ENCODE measurements at places on chromosomes 7 and 10.

DNA sequence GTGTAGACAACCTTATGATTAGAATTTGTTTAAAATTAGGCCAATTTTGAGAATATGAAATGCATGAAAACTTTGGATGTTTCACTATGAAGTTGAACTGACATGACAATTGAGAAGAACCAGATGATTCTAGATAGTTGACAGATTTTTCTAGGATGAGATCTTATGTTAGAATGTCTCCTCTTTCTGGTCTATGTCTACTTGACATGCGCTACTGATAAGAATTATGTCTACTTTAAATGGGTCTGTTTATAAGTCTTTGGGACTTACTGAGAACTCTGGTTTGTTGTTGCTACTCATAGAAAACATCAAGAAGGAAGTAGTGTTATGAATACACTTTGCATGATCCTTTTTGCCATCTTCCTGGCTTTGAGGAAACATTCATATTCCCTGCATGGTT lies 228.2 kb upstream of the CCDC6 start:
- H3K4me1 ChIP-seq: no peaks in the 10 kb centered on the region
- H3K36me3 ChIP-seq: peaks cover 4% of the 10 kb centered on the region
- H3K4me3 ChIP-seq: no peak overlapping the region
- no peak for DNase-seq

GRCh38 chr7:2738766-2739549 lies 51.0 kb downstream of the AMZ1 start:
- H3K36me3 ChIP-seq: no peaks in the 10 kb centered on the region
- H3K27ac ChIP-seq: no peak overlapping the region
- no peak overlapping the region for H3K4me3 ChIP-seq
- DNase-seq: no peak

DNA sequence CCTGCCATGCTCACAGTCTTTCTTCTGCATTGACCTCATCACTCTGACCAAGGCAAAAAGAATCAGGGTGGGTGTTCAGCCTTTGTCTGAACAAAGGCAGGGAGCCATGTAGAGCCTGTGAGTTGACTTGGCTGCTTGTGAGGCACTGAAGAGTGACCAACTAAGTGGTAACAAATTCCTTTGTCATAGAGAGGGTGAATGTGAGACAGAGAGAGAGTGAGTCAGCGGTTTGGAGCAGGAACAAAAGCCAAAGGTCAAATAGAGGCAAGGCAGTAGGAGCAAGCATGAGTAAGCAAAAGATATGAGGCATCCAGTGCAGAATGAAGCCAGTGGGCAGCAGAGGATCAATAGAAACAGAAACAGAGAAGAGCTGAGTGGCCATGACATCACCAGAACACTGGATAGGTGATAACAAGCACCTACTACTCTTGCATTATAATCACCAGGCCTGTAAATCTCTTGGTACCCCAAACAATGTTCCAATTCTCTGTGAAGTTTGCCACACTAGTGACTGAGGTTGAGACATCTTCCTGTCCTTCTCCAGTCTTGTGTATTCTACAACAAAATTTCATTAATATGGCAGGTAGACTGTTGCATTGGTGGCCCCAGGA lies 116.2 kb upstream of the LAMB4 start:
- H3K36me3 ChIP-seq: no peaks in the 10 kb centered on the region
- no peak overlapping the region for H3K4me3 ChIP-seq
- no peaks in the 10 kb centered on the region for H3K27me3 ChIP-seq
- no peaks in the 10 kb centered on the region for H3K4me1 ChIP-seq
- no peak overlapping the region for H3K27ac ChIP-seq

DNA sequence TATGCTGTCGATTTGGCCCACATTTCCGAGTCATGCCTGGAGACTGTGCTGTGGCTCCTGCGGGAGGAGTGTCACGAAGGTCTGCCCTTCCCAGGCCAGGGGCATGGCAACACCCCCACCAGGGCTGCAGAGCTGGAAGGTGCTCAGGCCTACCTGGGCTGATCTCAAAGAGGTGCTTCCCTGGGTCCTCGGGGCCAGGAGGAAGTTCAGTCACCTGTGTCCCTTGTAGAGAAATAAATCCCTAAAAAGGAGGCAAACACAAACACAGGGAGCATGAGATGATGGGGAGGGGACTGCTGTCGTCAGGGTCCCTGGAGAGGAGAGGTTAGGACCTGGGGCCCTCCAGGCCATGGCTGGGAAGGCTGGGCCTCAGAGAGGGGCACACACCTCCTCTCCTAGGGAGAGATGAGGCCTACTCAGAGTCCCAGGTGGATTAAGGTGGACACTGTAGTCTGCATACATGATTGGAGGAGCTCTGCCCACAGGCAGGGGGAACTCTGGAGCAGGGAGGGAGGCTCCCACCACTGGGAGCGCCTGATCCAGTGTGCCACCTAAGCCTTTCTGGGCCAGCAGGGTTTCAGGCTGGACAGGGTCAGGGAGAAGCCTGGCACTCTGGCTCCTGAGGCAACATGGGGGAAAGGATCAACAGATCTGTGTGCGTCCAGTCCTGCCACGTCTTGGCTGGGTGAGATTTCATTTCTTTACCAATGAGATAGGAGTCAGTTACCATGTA lies 49.4 kb downstream of the ARHGAP22 start:
- H3K36me3 ChIP-seq: no peaks in the 10 kb centered on the region
- H3K4me1 ChIP-seq: peaks cover 3% of the 10 kb centered on the region
- no peaks in the 10 kb centered on the region for H3K27me3 ChIP-seq
- H3K4me3 ChIP-seq: no peak overlapping the region

- no peaks in the 10 kb centered on the region for H3K4me1 ChIP-seq
- no peak overlapping the region for H3K27ac ChIP-seq
- no peaks in the 10 kb centered on the region for H3K27me3 ChIP-seq
- H3K4me3 ChIP-seq: no peak overlapping the region
- peaks cover 8% of the 10 kb centered on the region for H3K36me3 ChIP-seq
- DNase-seq: no peak
Observed at GRCh38 chr10:317271-317769, 182.1 kb downstream of the ZMYND11 start.

- H3K36me3 ChIP-seq: no peaks in the 10 kb centered on the region
- H3K27me3 ChIP-seq: no peaks in the 10 kb centered on the region
- no peak for DNase-seq
- no peak overlapping the region for H3K27ac ChIP-seq
Observed at GRCh38 chr7:15836041-15836440, 149.6 kb upstream of the MEOX2 start.

DNA sequence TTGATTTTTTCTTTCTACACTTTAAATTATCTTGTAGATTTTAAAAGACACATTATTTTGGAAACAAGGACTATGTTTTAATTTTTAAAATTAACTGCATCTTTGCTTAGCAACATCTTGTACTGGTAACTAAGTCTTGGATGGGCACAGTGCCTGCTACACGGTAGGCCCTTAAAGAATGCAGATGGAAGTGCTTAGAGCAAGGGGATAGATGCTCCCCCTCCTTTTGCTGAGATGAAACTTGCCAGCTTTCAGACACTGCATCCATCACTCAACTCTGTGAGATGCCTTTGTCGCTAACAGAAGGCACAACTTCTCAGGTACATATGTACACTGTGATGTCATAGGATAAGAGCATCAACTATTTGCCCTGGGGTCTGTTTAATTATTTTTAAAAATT lies 103.9 kb downstream of the LRRC18 start:
- H3K4me1 ChIP-seq: no peaks in the 10 kb centered on the region
- DNase-seq: no peak
- no peak overlapping the region for H3K27ac ChIP-seq
- H3K27me3 ChIP-seq: no peaks in the 10 kb centered on the region
- H3K36me3 ChIP-seq: no peaks in the 10 kb centered on the region

DNA sequence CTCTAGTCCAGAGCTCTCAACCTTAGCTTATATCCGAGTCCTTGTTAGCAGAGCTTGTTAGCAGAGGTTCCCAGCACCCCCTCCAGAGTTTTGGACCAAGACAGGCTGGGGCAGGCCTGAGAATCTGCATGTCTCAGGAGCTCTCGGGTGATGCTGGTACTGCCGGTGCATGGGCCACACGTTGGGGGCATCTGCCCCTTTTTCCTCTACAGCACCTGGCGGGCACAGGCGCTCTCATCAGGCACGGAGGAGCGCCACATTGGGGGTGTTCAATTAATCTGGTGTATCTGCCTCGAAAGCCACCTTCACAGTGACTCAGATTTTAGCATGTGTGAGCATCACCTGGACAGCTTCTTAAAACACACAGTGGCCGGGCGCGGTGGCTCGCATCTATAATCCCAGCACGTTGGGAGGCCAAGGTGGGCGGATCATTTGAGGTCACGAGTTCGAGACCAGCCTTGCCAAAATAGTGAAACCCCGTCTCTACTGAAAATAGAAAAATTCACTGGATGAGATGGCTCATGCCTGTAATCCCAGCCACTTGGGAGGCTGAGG lies 117.7 kb downstream of the ELFN1 start:
- H3K36me3 ChIP-seq: no peaks in the 10 kb centered on the region
- DNase-seq: peak; percentile 20
- H3K4me3 ChIP-seq: no peak overlapping the region

DNA sequence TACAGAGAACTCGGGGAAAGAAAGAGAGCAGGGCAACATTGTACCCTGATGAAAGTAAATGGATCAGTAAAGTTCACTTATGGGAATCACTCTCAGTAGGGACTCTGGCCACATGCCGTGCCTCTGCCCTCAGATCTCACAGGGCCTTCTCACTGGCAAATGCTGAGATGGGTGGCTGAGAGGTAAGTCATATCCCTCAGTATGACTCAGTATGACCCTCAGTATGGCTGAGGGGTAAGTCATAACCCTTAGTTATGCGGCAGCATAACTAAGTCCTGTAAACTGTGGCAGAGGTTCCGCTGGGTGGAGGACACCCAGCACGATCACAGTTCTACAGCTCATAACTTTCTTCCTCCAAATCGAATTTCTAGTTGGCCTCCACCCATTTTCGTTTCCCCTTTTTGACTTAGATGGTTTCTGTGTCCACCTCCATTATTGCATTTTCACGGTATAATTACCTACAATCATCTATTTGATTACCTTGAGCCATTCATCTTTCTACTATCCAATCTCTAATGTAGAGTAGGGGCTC lies 26.5 kb upstream of the WNT16 start:
- H3K27ac ChIP-seq: peak overlapping the region; percentile 1
- DNase-seq: no peak
- peaks cover 25% of the 10 kb centered on the region for H3K4me1 ChIP-seq
- H3K4me3 ChIP-seq: no peak overlapping the region
- H3K27me3 ChIP-seq: no peaks in the 10 kb centered on the region

DNA sequence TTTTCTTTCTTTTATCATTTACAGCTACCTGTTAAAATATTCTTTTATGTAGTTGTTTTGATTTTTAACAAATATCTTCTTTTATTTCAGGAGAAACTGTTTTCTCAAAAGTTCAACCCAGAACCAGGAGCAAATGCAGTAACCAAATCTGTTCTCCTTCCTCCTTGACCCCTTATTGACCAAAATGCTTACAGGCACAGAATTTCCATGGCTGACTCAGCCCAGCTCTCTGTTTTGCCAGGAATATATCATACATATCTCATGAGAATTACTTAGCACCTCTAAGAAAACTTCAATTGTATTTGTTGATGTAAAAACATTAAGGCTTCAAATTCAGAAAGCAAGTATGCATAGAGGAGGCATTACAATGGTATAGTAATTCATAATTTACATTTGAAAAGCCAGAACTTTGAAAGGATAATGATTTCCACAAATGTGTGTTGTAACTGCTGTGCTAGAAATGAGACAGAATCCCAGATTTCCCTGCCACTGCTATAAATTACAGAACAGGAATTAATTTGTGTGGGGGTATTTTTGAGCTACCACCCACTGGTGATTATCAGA lies 2.2 kb downstream of the GSAP start:
- no peak overlapping the region for H3K4me3 ChIP-seq
- DNase-seq: no peak
- H3K4me1 ChIP-seq: peaks cover 11% of the 10 kb centered on the region
- no peak overlapping the region for H3K27ac ChIP-seq
- no peaks in the 10 kb centered on the region for H3K27me3 ChIP-seq

GRCh38 chr7:96167424-96167823 lies 154.5 kb downstream of the SLC25A13 start:
- DNase-seq: no peak
- no peak overlapping the region for H3K27ac ChIP-seq
- H3K27me3 ChIP-seq: no peaks in the 10 kb centered on the region
- peaks cover 33% of the 10 kb centered on the region for H3K36me3 ChIP-seq
- no peak overlapping the region for H3K4me3 ChIP-seq
- no peaks in the 10 kb centered on the region for H3K4me1 ChIP-seq

GRCh38 chr7:157405914-157406810 lies 69.4 kb downstream of the DNAJB6 start:
- H3K4me1 ChIP-seq: peaks cover 15% of the 10 kb centered on the region
- no peak for DNase-seq
- no peaks in the 10 kb centered on the region for H3K27me3 ChIP-seq
- H3K36me3 ChIP-seq: peaks cover 41% of the 10 kb centered on the region
- no peak overlapping the region for H3K4me3 ChIP-seq

DNA sequence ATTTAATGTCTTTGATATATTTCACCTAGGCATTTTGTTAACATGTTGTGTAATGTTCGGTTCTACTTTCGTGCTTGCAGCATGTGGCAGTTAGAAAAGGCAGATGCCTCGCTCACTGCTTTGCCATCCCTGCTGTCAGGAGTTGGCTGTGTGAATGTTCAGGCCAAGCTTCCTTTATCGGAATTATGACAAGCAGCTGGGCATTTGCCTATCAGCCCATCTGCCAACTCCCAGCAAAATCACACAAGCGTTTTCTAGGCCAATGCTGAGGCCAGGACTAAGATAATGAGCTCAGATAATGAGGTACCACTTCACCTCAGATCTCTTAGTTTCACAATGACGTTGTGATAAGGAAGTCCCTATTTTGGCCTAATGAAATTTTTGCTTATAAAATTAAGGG lies 212.7 kb upstream of the FAM3C start:
- H3K36me3 ChIP-seq: no peaks in the 10 kb centered on the region
- H3K27me3 ChIP-seq: no peaks in the 10 kb centered on the region
- no peak for DNase-seq
- no peak overlapping the region for H3K27ac ChIP-seq

DNA sequence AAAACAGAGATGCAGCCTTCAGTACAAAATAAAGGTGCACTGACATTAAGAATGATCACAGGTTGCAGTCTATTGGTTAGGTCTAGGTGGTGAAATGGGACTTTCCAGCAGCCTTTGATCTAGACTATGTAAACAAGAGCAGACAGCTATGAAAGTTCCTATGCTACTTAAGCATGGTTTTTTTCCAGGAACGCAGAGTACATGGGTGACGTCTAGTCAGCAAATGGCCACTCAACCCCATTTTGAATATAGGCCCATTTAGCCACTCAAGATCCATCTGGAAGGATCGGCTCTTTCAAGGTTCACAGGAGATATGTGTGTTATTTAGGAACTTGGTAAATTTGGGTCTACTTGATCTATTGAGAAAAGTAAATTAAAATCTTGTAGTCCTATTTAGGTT lies 1424.6 kb upstream of the LRRTM3 start:
- no peaks in the 10 kb centered on the region for H3K27me3 ChIP-seq
- no peak for DNase-seq
- no peak overlapping the region for H3K27ac ChIP-seq

Measured in suprapubic skin (tissue), 4 donors.